ENCODE measurements at places on chromosomes 2 and 18. TPM values are rescaled to one million over a fixed set of nuclear protein-coding genes. Genes with fewer than 3 reads are reported as not detected.

DNA sequence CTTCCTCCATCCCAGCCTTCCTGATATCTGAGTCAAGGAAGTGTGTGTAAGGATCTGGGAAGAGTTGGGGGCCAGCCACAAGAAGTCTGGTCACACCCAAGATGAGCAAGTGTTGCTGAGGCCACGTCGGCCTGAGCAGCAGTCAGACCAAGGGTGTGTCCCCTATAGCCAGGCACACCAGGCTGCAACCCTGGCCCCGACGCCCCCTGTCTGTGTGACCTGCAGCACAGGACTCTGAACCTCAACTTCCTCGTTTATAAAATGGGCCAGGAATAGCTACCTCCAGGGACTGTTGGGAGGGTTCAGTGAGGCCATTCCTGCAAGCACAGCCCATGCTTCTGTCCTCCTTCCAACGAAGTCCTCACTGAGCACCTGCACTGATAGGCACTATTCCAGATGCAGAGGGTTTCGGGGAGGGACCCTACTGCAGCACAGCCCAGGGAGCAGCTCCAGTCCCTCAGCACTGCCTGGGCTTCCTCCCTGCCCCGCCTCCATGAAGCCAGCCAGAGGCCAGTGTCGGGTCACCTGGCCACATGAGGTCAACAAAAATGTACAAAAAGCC, 13.3 kb downstream of the LIMS2 start:
- DNase-seq, result no peak

DNA sequence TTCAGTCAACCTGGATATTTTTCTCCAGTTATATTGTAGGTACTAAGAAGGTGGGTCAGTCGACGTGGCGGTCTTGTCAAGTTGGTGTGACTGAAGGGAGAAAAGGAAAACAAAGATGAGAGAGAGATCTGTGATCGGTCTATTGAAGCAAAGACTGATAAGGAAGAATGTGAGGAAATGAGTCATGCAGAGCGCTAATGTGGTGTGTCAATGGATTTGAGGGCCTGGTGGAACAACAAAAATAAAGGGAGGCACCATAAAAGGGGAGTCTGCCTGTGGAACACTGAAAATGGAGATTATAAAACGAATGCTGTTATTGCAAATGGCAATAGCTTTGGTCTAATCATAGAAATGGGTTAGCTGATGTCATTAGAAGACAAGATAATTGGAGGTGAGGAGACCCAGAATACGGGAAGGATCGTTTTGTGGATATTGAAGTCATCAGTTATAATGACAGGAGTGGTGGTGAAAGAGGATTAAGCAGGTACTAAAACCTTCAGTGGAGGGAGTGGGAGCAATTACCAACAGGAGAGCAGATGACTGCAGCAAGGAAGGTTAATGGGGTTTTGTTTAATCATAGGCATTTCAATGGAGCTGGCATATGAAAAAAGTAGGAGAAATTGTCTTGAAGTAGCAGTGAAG, 599.1 kb upstream of the FSHR start:
- DNase-seq, result no peak

GRCh38 chr2:118557016-118557415, 290.4 kb downstream of the EN1 start:
- DNase-seq, result no peak

DNA sequence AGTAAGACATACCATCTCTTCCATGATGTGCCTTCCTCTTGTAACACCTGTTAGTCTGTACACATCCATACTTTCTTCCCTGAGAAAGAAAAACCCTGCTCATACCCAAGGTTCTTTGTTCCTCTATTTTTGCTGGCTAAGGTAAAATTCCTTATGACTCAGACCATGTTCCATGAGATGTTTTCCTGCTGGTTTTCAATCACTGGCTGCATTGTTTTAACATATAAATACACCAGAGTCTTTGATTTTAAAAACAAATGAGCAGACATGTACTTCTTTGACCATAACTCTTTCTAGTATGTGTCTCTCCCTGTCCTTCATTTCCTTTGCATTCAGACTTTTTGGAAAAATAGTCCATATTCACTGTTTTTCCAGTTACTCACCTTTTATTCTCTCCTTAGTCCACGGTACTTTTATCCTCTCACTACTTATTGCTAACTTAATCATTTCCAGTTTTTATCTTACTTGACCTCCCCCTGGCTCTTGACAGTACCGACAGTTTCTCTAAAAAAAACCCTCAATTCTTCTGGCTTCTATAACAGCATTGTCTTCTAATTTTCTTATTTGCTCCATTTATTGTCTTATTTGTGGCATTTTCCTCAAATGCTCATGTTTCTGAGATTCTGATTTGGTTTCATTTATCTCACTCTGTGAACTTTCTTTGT, 4.3 kb downstream of the VAPA start:
- no peak for DNase-seq

GRCh38 chr2:113117541-113118262, 9.7 kb upstream of the IL1RN start:
- no peak for DNase-seq

DNA sequence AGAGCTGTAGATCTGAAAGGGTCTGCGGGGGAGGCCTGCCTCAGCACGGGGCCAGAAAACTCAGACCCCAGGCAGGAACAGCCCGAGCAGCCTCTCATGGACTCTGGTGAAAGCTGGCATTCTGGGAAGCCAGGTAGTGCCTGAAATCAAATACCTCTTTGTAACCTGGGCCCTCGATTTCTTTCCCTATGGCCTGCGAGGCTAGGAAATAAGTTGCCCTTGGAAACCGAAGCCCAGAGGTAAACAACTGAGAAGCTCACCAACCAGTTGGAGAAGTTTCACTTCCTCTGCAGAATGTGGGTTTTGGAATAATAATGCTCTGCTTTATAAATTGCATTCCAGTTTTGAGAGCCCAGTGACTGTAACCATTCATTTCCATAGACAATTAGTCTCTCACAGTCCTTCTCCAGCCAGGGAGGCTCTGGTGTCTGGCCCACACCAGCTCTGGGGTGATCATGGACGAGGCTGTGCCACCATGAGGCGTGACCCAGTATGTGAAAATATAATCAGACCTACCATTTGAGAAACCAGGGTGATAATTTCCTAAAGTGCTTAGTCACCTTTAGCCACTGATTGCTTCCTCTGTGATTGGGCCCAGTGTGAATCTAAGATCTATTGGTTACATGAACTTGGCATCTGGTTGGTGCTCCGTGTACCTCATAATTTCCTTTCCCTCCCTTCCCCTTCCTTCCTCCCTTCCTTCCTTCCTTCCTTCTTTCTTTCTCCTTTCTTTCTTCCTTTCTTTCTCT, 133.1 kb upstream of the PELI1 start:
- no peak for DNase-seq

- no peak for DNase-seq
These were observed 108.5 kb downstream of the CABLES1 start for GRCh38 chr18:23243816-23244215.

GRCh38 chr2:237229905-237230304, 144.2 kb downstream of the COPS8 start:
- no peak for DNase-seq

GRCh38 chr2:8380566-8380965, 301.3 kb upstream of the ID2 start:
- DNase-seq, result no peak

DNA sequence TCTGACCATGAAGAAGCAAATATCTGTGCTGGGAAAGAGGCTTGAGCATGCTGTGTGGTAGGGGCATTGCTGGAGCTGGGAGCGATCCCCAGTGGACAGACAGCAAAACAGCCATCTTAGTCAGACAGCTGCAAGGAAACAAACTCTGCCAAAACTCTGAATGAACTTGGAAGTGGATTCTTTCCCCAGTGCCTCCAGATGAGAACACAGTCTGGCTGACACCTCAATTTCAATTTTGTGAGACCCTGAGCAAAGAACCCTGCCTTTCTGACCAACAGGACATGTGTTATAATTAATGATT, 23.2 kb upstream of the FAP start:
- DNase-seq, result no peak

- DNase-seq, result no peak
These were observed 68.1 kb downstream of the CCDC178 start for GRCh38 chr18:33372442-33372841.

- DNase-seq, result no peak
These were observed 23.0 kb downstream of the CD302 start for GRCh38 chr2:159775021-159775420.

GRCh38 chr2:159108181-159108893, 139.9 kb downstream of the TANC1 start:
- DNase-seq, result no peak

- DNase-seq, result no peak
These were observed 71.7 kb downstream of the HPCAL1 start for GRCh38 chr2:10374362-10374943.

GRCh38 chr2:49162151-49162550, 7.8 kb upstream of the FSHR start:
- no peak for DNase-seq

DNA sequence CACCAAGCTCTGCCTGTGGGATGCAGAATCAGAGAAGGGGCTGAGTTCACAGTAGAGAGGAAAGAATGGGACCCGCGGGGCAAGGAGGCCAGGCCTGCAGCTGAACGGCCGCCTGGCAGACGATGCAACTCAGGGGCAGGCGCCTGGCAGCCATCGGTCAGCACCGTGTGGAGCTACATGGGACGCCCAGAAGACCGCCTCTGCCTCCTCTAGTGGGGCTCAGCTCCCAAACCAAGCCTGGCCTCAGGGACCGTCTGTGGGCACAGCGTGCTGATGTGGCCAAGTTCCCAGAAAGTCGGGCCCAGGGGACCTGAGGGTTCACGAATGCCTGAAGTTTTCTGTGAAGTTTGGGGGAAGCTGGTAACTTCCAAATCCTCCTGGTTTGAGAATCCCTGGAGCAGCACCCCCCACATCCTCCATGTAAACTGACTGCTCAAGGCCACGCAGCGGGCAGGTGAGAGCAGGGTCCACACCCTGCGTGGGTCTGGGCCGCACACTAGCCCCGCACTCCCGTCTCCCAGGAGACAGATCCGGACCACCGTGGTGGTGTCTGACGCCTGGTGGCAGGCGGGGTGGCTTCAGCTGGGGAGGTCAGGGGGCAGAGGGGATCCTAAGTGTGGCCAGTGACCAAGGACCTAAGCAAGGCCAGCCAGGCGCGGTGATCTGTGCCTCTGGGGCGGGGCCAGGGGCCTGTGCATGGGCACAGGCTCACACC, 14.6 kb downstream of the SNORC start:
- DNase-seq, result peak; percentile 16

DNA sequence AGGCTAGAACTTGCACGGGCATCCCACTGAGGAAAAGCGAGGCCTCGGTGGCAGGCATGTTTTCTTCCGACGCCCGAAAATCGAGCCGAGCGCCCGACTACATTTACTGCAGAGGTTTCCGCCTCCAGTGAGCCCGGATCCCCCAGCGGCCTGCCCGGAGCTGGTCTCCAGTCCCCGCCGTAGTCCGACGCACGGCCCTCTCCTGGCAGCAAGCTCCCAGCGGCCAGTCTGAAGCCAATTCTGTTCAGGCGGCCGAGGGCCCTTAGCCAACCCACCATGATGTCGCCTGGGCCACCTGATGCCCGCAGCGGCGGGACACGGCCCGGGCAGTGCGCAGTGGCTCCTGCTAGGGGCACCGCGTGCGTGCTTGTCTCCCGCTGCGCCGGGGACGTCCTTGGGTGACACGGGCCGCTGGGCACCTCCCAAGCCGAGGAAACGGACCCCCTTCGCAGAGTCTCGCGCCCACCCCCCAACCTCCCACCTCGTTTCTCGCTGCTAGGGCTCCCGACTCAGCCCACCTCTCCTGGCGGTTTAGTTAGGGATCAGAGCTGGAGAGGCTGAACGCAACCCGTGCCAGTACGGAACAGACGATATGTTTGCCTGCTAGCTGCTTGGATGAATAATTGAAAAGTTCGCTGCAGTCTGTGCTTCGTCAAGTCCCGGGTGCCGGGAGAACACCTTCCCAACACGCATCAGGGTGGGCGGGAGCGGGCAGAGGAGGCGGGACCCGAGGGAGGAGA, 5.3 kb downstream of the ONECUT2 start:
- peak; percentile 63 for DNase-seq

GRCh38 chr18:4444306-4444705, 10.8 kb downstream of the DLGAP1 start:
- no peak for DNase-seq

TSPYL6 gene
- 0.27 TPM for total RNA-seq

MBOAT2 gene
- 72.5 TPM for total RNA-seq

TMEFF2 gene
- total RNA-seq, result 23.9 TPM

KCNG2 gene
- 1.6 TPM for total RNA-seq

ABCG8 gene
- total RNA-seq, result not detected

GALR1 gene
- total RNA-seq, result 0.49 TPM

POTEE gene
- total RNA-seq, result 1.4 TPM
